Pulmonary artery endothelial cell (primary cell): ENCODE measurements at places on chromosomes 7 and 10. TPM values are rescaled to one million over a fixed set of nuclear protein-coding genes. Genes with fewer than 3 reads are reported as not detected.

DNA sequence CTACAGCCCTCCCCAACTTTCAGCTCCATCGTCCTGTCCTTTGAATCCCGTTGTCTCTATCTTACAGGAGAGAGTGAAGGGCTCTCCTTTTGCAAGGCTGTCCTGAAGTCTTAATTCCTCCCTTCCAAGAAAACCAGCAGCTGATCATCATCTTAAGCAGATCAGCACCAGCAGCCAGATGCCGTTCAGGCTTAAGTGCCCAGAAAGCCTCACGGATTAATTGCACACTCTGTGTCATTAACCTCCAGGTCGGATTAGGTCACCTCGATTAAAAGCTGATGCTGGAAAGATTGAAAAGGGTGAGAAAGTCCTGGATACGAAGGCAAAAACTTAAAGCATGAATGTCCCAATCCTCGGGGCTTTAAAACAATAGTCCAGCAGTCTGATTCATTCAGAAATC, 24.8 kb upstream of the ADARB2 start:
- no peak for DNase-seq

- DNase-seq = no peak
These were observed 51.5 kb downstream of the ADAM12 start for GRCh38 chr10:126336801-126337200.

DNA sequence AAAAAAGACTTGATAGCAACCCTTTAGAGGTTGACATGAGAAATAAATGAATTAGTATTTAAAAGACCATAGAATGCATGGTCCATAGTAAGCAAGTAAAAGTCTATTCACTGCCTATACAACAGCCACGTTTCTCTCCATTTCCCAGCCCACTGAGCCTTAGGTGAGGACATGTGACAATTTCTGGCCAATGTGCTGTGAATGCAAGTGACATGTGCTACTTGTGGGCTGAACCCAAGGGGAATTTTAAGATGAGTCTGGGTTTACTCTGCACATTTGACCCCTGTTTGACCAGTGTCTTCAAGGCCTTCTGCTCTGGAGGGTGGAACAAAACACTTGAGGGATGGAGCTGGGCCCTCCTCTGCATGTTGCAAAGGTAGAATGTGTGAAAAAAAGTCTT, 384.4 kb upstream of the KLF6 start:
- no peak for DNase-seq

GRCh38 chr7:3579638-3580219, 278.7 kb downstream of the SDK1 start:
- DNase-seq = no peak

DNA sequence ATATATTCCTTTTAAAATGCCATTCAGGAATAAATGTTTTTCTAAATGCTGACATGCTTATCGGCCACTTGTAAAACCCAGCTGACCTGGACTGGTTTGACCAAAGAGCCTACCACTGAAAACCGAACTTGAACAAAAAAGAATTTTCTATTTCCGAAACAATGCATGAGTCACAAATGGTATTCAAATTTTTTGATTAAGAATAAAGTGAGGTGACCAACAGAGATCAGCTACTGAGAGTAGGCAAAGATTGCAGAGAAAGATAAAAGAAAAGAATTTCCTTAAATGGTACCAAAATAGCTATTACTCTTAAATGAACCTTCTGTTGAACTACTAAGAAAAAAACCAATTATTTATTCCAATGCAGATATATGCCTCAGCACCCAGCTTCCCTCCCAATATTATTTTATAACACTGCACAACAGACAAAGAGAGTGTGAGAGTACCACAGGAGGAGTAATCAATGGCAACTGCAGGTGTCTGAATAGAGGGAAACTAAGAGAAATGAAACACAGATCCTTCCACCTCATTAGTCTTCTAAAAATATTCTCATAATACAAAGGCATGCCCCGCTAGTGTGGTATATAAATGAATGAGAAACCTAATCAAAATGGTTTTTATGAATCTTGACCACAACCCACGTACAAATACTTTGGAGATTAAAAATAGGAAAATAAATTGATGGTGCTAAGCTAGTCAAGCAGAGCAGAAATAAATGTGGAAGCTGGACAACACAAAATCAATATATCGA, 20.1 kb downstream of the OSBPL3 start:
- DNase-seq = no peak

GRCh38 chr10:43314626-43315495, 48.0 kb upstream of the RASGEF1A start:
- DNase-seq = no peak

- no peak for DNase-seq
These were observed 604.3 kb upstream of the GALNT17 start for GRCh38 chr7:70527520-70528115.

- DNase-seq = no peak
These were observed 8.8 kb downstream of the BAG3 start for GRCh38 chr10:119659951-119660350.

DNA sequence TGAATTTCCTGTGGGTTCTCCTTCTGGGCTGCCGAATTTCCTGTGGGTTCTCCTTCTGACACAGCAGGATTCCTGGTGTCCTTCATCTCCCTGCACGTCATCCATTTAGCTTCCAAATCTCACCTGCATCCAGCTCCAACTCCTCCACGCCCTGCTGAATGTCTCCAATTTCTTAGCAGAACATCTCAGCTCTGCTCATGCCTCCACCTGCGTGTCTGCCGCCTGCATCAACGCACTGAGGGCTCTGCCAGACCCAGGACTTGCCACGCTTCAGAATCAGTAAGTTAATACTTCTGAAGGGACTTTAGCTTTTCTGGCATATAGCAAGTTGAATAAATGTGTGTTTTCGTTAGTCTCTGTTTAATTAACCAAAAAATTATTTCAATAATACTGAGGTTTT, 31.1 kb upstream of the VIPR2 start:
- DNase-seq = no peak

- DNase-seq = no peak
These were observed 62.1 kb upstream of the DNAAF5 start for GRCh38 chr7:664402-664775.

DNA sequence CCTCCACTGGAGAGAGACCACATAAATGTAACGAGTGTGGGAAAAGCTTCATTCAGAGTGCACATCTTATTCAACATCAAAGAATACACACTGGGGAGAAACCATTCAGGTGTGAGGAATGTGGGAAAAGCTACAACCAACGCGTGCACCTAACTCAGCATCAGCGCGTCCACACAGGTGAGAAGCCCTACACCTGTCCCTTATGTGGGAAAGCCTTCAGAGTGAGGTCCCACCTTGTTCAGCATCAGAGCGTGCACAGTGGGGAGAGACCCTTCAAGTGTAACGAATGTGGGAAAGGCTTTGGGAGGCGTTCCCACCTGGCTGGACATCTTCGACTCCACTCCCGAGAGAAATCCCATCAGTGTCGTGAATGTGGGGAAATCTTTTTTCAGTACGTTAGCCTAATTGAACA, 20.6 kb downstream of the FAM200A start:
- DNase-seq = no peak

DNA sequence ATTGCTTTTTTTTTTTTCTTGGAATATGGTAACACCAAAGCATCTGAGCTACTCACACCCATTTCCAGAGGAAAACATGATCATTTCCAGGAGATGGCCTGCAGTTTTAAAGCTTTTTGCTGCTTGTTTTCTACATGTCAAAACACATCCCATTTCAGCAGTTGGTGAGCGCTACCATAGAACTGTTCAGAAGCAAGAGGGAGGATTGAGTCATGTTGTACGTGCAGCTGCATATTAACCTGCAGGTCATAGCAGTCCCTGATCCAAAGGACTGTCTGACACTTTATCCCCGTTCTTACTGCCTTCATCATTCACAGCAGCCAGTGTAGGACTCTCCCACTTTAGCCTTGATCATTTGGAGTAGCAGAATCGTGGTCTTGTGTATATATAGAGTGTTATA, 124.6 kb downstream of the AUTS2 start:
- no peak for DNase-seq

GRCh38 chr10:114393482-114393881, 10.8 kb downstream of the AFAP1L2 start:
- DNase-seq = peak; percentile 41

DNA sequence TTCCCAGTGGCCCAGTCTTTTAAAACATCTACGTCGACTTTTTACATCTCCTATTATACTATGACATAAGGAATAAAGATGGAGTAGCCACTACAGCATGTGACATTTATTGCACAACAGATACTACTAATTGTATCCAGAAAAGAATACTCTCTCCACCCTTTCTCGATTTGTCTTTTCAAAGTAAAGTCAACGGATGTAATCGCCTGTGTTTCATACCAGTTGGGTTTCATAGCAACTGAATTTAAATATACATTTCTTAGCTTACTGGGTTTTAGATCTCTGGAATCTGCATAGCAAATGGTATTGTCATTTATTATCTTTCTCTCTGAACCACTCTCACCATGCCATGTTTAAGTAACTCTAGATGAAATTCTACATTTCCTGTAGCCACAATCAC, 86.4 kb upstream of the TRIL start:
- DNase-seq = no peak

- no peak for DNase-seq
These were observed 126.3 kb upstream of the STARD3NL start for GRCh38 chr7:38051786-38052185.

GRCh38 chr7:87110778-87111177, 41.5 kb upstream of the DMTF1 start:
- DNase-seq = peak; percentile 19

- DNase-seq = no peak
These were observed 7.3 kb downstream of the EVX1 start for GRCh38 chr7:27249724-27250556.

DNA sequence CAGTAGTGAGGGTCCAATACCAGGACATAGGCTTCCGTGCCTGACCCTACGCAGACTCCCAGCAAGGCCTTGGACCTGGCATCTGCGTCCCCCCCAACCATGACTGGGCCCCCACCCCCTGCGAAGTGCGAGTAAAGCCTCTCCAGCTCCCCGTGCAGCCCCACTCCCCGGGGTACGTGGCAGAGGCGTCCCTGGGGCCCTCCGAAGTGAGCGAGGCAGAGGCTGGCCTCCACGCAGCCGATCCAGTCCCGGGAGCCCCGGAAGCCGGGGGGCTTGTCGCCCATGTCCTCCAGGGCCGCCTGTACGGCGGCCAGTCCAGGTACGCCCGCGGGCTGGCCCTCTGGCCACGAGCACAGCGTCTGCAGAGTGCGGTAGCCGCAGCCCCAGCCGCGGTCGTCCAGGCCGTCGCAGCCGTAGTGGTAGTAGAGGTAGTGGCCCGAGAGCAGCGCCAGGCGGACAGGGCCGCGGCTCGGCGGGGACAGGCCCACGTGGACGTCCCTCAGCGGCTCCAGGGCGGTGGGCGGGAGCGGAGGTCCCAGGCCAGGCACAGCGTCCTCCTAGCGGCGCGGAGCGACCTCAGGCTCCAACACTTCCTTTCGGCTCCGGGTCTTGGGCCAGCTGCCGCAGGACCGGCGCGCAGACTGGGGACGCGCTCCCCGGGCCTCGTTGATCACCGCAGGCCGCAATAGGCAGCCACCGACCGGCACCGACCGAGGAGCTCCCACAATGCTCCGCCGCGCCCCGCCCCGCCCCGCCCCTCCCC, at the start of gene UFSP1:
UFSP1 (minus strand) TSS at position 728 of the 763 bp plus-strand sequence; CDS start at position 284, 444 bp downstream.
- DNase-seq = no peak

DNA sequence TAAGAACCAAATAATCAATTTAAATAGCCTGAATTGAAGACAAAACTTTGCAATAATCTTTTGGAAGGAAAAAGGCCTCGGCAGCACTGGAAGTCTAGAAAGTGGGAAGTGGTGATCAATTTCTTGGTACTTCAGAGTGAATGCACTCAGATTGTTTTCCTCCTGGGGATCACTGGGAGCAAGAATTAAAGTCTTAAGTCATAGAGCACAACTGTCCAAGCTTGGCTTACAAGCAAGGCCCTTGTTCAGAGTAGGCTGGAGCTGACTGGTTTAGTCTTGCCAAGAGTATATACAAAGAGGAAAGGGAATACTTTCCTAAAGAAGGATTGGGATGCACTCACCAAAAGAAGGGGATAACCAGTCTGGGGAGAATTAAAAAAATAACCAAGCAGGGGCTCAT, 637.1 kb downstream of the CCSER2 start:
- no peak for DNase-seq

NPC1L1 gene
- not detected in 2 replicates for total RNA-seq

THSD7A gene
- total RNA-seq = 18.8 and 30.5 TPM in 2 replicates

GOLGA7B gene
- under 0.01 TPM in 1 of 2 replicates, not detected in the other for total RNA-seq

EBF3 gene
- total RNA-seq = 0.07 and 0.14 TPM in 2 replicates

IL6 gene
- 8.2 and 16.3 TPM in 2 replicates for total RNA-seq

GIMAP7 gene
- 48.7 and 72.0 TPM in 2 replicates for total RNA-seq

CFAP69 gene
- total RNA-seq = 1.8 and 3.6 TPM in 2 replicates
